ENCODE measurements at places on chromosomes 13 and 19. TPM values are rescaled to one million over a fixed set of nuclear protein-coding genes. Genes with fewer than 3 reads are reported as not detected.

Gene LYPD3
- 0.53 TPM for total RNA-seq

Gene SYDE1
- total RNA-seq, result 17.1 TPM

Gene FGF21
- total RNA-seq, result not detected

Gene EPSTI1
- 3.0 TPM for total RNA-seq

Gene SOX1
- total RNA-seq, result not detected

DNA sequence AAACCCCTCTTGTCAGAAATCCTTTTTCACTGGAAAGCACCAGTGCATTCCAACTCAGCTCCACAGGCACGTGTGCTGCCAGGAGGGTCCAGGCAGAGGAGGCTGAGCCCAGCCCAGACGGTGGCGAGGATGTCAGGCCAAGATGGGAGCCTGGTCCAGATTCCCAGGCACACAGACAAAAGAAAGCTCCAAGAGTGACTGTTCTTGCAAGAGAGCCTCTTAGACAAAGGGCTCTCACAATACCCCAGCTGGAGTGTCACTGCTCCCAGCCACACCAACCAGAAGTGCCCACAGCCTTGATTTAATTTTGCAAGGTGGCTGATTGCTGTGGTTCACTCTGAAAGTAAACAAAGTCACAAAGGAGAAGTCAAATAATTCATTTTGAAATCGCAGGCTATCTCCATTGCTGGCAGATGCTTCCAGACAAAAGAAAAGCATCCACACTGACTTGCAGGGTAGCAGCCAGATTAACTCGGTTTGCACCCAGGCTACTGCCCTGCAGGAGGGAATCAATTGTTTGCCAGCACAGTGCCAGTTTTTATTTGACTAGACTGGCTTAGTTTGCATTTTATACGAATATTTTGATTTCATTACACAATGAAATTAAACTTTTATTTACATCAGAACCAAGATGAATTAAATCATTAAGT lies 95.1 kb downstream of the RAB20 start:
- DNase-seq, result no peak

Gene HIPK4
- 0.11 TPM for total RNA-seq

GRCh38 chr13:35992964-35993363 lies 138.2 kb downstream of the DCLK1 start:
- no peak for DNase-seq

Gene CYP4F2
- not detected for total RNA-seq

DNA sequence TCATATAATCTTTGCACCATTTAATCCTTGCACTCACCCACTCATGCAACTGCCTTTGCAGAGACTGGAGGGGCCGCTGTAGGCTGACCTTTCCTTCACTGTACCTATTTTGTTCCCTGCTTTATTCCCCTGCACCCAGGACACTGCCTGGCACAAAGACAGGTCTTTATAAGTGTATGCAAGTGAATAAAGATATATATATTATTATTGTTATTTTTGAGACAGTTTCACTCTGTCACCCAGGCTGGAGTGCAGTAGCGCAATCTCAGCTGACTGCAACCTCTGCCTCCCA lies 3.8 kb downstream of the ALOX5AP start:
- DNase-seq, result no peak

DNA sequence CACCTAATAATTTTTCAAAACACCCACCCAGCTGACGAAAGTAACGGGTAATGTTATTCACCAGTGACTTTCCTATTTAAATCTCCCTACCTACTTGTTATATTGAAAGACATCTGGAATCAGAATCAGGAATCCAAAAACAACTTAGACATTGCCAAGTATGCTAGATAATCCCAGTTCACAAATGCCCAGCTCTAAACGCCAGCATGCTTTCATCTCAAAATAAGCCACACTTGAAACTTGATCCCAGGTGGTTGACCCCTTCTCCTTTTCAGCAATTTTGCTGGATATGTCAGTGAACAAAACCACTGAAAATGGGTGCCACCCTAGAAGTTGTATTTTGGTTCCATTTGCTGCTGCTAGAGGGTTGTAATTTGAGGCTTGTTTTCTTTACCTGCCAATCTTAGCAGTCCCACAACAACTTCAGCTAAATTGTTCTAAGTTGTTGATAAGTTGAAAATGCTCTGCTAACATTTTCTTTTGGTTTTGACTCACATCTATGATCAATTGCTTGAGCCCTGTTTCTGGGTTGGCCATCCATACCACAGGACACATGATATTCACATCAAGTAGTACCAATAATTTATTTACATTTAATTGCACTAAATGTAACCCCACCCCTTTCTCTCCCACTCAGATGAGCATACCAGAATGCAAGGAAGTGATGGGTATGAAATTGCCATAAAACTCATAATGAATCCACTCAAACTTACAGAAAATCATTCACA lies 66.4 kb downstream of the DCT start:
- DNase-seq, result no peak

DNA sequence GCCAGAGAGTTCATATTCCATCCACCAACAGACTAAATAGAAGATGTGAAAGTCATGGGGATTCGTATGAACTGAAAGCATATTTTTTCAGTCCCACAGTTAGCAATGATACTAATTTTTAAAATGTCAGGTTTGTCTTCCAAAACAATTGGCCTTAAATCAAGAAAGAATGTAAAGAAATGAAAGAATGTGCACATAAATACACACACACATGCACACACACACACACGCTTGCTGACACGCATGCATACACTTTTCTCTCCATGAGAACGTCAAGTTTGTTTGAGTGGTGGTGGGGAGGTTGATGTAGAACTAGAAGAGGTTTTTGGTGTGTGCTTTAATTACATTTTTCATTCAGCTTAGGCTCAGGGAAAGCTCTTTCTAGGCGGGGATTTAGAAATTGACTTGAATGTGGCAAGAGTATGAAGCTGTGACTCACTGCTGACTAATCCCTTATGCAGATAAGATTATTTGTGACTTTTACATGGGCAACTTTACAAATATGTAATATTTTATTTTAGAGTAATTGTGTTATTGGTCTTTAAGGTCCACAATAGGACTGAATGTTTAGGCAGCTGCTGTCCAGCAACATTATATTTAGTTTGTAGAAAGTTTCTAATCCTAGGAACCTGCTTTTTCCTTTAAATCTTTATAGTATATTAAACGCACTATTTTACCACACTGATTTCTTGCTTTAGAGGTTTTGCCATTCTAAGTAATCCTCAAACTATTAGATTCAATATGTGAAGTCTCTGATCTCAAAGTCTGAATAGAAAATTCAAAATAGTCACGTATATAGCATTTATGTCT lies 18.8 kb downstream of the FLT1 start:
- no peak for DNase-seq

DNA sequence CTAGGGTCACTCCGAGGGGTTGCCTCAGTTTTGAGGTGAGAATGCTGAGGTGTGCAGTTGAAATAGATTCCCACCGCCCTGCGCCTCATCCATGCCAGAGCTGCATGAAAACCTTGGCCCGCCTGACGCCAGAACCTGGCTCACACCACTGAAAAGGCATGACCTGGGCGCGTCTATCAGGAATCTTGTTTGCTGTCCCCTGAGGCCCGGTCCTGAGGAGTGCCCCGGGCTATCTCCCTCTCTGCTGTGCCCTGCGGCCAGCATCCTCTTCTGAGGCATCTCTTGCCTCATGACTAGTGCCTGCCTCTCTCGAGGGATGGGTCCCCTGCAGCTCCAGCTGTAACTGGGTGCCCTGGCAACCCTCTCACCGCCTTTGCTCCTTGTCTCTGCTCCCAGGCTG lies 28.1 kb downstream of the SMARCA4 start:
- DNase-seq, result no peak

DNA sequence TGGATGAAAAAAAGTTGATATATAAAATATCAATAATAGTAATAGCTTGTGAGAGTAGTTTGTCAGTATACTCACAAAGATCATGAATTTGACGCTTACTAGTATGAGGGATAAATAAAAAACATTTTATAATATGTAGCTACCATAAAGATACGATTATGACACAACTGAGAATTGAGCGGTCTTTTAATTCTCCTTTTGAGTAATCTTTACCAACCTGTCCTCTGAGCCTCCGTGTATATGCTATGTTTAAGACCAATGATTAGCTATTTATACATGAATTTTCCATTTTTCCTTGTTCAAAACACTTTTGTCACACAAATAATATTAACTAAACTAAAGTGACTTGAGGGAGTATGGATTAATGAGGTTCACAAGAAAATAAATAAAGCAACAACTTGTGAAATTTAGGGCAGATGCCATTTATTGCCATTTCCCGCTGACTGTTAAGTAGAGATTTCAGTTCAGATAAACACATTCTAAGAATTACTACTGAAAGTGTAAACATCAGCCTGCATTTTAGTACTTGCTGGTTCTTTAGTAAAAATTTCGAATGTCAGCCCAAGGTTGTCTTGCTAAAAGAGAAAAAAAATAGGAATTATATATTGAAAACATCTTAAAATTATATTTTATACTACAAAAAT lies 6.2 kb upstream of the IRS2 start:
- no peak for DNase-seq

Gene CGB5
- total RNA-seq, result not detected

Gene TRMT1
- total RNA-seq, result 14.8 TPM

GRCh38 chr13:110177790-110178189 lies 129.2 kb downstream of the COL4A1 start:
- DNase-seq, result no peak

DNA sequence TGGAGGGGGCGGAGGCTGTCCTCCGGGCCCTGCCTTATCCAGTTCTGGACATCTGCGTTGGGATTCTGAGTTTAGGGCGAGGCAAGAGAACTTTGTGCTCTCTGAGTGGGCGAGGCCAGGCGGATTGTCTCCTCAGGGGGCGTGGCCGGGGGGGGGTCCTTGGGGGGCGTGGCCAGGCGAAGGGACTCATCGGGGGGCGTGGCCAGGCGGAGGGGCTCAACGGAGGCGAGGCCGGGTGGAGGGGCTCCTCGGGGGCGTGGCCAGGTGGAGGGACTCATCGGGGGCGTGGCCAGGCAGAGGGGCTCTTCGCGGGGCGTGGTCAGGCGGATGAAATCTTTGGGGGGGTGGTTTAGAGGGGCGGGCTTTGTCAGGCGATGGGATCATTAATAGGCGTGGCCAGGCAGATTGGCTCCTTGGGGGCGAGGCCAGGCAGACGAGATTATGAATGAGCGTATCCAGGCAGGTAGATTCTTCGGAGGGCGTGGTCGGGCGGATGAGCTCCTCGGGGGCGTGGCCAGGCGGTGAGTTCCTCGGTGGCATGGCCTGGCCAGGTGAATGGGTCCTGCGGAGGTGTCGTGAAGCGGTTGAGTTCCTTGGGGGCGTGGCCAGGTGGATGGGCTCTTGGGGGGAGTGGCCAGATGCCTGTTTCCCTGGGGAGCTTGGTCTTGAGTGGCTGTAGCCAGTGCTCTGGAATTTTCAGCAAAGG lies 10.3 kb upstream of the CACNG7 start:
- no peak for DNase-seq

All from right cardiac atrium (tissue), 5 donors.